Astrocyte of the spinal cord (primary cell): ENCODE measurements at places on chromosomes 11 and 22.

- no peak for DNase-seq
Observed at GRCh38 chr11:47383071-47383470, 4.7 kb upstream of the SPI1 start.

- DNase-seq = peak; percentile 87
Observed at GRCh38 chr11:727859-728748, 19.2 kb upstream of the TALDO1 start.

GRCh38 chr22:40345815-40346184 lies 500 bp upstream of the ADSL start:
- no peak for DNase-seq

- DNase-seq = no peak
Observed at GRCh38 chr11:111513240-111513605, 1.0 kb upstream of the BTG4 start.

GRCh38 chr22:19799322-19800190 lies 39.0 kb downstream of the TBX1 start:
- peak; percentile 94 for DNase-seq

DNA sequence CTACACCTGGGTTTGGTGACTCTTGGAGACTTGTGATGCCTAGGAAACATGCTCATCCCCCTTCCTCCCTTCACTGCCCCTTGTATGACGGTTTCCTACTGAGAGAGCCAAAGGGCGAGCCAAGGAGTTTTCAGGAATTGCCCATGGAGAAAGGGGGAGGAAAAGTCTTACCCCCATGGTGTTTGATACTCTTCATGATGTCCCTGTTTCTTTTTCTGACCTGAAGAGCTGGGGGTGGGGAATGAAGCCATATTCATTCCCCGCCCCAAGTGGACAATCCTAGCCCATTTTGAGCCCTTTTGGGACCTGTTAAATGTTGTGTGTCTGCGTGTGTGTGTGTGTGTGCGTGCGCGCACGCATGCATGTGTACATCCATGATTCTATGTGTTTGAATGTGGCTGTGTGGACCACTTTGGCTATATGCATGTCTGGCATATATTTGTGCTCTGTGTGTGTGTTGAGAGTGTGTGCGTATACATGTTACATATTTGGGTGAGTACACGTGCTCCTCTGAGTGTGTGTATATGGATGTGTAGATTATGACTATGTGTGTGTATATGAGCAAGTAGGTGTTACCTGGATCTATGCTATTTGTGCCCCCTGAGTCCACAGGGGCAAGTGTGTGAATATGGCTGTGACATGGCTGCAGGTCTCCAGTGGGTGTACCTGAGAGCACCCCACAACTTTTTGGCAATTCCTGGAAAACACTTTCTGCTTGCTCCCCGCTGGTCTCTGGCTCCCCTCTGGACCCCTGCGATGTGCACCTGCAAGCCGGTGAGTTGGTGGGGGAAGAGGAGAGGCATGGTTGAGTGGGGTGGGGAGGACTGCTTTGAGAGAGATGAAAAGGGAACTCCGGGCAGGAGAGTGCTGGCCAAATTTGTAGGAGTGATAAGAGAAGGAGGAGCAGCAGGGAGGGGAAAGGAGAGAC lies 24.6 kb downstream of the OTOG start:
- no peak for DNase-seq

- no peak for DNase-seq
Observed at GRCh38 chr11:101810546-101810945, 104.3 kb upstream of the CEP126 start.

GRCh38 chr11:11981840-11982239 lies 26.6 kb downstream of the DKK3 start:
- no peak for DNase-seq

DNA sequence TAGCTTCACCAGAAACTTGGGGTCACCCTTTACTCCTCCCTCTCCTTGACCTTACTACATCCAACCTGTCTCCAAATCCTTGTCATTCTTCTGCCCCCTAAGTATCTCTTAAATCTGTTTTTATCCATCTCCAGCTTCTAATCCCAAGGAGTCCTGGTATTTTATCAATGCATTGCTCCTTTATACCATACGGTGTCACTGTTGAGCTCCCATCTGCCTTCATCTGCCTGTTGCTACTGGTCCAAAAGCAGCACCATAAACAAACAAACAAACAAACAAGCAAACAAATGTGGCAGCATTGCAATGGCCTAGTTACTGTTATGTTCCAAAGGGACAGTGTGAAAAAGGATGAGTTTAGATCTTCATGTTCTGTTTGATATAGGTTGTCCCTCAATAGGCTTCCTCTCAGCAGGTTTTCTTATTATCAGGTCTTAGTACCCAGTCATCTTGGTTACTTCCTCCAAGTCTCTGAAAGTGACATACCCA lies 34.2 kb downstream of the DNHD1 start:
- DNase-seq = peak; percentile 47

DNA sequence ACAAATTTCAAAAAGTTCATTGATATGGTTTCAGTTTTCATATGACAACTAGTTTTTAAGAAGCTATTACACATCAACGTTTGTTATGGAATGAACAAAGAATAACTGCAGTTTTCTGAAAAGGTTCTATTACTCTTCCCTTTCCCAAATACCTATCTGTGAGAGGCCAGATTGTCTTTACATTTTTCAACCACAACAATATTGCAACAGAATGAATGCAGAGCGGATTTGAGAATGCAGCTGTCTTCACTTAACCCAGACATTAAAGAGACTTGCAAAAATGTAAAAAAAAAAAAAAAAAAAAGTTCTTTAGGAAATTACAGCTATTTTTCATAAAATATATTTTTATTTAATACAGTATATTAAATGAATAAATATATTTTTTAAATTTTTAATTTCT lies 250.8 kb downstream of the DDX10 start:
- no peak for DNase-seq

GRCh38 chr11:27650988-27651387 lies 49.3 kb downstream of the BDNF start:
- DNase-seq = no peak

DNA sequence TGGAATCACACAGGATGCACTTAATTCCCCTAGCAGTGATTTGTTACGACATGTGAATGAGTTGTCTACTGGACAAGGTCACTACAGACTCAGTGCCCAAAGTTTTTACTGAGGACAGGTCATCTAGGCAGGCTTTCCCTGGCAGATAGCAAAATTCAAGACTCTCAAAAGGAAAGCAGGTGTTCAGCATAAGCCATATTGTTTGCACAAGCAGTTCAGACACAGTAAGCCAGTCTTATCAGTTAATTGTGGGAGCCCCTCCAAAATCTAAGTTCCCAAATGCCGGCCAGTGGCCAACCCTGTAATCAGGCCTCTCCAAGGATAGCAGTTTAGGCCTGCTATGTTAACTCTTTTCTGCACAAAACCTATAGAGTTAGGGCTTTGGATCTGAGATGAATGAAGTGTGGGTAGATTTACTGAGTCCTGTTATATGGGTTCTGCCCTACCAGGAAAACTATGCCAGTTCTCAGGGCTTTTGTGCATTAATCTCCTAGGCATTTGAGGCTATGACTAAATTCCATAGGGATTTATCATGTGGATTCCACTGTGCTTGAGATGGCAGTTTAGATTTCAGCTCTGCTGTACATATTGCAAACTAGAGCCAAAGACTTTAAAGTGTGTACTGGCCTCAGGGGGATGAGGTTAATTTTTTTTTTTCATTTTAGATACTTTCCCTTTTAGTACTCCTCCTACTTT lies 4.8 kb upstream of the ARHGEF12 start:
- peak; percentile 87 for DNase-seq

GRCh38 chr11:12113294-12113693 lies 2.9 kb downstream of the MICAL2 start:
- peak; percentile 44 for DNase-seq

DNA sequence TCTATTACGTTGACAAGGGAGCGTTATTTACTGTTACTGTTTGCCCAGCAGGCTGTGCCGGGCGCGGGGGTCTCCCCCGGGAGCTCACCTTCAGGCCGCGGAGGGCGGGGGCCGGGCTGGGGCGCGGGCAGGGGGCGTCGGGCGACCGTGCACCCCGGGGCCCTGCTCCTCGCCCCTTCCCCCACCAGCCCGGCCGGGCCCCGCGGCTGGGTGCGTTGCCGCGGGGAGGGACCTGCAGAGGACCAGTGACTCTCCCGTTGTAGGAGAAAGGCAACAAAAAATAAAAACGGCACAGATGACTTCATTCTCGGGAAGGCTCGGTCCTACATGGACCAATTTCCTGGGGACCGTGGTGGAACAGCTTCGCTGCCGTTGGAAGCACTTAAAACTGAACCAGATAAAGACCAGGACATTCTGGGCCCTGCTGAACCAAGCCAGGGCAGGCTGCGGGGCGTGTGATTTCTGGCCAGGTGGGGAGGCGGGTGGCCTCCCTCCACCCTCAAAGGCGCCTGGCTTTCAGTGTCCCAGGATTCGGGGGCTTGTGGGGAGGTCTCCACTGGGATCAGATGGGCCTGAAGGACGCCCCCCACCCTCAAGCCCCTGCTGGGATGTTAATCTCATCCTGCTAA lies 57.4 kb downstream of the IGLL1 start:
- DNase-seq = peak; percentile 18

- no peak for DNase-seq
Observed at GRCh38 chr11:9796266-9796665, 132.4 kb downstream of the SWAP70 start.

DNA sequence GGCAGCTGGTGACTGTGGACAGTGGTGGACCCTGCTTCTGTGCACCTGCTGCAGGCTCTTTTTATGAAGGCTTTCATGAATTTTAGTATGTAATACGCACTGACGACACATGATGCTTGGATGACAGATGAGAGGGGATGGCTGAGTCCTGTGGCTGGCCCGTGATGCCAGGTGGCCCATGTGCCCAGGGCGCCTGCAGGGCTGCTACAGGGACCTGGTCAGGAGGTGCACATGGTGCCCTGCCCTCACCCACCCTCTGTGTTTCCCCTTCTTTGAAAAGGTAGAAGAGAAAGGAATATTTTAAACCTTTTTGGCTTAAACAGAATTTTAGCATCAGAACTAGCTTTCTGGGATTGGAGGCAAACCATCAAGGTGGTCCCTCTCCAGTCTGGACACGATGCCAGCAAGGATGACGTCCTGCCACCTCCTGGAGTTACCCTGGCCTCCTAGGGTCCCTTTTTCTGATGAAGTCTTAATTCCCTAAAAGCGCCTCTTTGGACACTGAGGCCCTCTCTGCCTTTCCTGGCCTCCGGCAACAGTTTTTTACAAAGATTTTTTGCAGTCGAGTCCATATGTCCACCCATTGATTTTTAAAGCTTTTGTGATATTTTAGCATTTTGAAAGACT lies 5.4 kb upstream of the RANBP1 start:
- DNase-seq = no peak
